ENCODE measurements at places on chromosomes 16 and 17.

DNA sequence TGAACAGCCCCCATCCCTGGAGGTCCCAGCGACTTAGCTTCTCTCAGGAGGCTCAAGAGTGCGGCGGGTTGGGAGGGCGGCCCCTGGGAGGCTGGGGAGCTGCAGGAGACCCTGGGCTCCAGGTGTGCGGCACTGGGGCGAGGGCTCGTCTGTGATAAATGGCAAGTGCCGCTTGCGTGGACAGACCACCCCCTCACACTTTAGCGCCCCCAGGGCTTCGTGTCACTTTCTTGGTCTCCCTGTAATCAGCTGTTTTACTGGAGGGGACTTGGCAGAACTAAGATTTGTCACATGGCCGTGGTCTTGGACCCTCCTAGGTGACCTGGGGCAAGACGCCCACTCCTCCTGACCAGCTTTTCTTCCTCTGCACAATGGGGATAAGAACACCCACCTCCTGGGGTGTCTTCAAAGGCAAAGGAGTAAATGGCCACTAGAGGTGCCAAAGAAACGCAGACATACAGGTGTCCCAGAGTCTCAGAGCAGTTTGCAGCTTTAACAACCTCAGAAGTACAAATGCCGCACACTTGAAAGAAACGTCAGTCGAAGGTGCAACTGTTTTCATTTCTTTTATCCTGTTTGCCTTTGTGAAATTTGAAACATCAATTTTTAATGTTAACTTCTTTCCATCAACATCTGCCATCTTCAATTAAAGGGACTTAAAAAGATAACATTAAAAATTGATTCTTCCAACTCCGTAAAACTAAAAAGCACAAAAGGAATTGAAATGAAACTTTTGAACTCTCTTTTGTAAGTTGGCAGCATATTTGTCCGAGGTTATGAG, 946 bp downstream of the OSGIN1 start:
- DNase-seq = no peak

GRCh38 chr16:85144026-85144915, 32.0 kb upstream of the CIBAR2 start:
- no peak for DNase-seq

DNA sequence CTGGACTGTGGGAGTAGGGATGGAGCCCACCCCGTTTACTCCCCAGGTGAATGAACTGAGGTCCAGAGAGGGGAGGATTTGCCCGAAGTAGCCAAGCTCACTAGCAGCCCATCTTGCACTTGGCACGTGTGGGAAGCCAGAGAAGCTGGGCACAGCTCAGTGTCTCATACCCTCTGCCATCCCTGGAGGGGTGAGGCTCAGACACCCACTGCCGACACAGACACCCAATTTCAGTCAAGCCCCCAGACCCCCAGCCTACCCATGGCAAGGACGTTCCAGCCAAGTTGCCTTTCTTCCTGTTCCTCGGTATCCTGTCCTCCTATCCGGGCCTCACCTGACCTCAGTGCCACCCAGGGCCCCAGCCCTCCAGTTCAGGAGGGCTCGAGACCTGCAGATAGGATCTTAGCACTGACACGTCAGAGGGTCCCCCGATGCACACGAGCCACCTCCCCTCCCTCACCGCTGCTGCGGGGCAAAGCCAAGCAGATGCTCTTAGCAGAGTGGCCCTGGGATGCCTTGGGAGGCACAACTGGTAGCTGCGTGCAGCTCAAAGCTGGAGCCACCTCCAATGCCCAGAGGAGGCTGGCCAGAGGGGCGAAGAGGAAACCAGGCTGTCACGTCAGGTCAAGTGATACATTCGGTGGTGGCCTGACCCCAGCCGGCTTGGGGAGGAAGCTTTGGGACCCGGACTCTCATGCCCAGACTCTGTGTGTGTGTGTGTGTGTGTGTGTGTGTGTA, 90.4 kb upstream of the TNRC6C start:
- DNase-seq = no peak

GRCh38 chr17:38459567-38459966, 31.3 kb downstream of the ARHGAP23 start:
- no peak for DNase-seq

- DNase-seq = no peak
These were observed 671 bp upstream of the EDC4 start for GRCh38 chr16:67872131-67872630.
